Thoracic aorta (tissue), 2 donors: ENCODE measurements at places on chromosomes 7 and 10.

GRCh38 chr7:69768986-69769595 is 170.8 kb downstream of the AUTS2 start:
- no peak overlapping the region for H3K4me3 ChIP-seq
- no peaks in the 10 kb centered on the region for H3K27me3 ChIP-seq
- H3K4me1 ChIP-seq = no peaks in the 10 kb centered on the region
- no peaks in the 10 kb centered on the region for H3K36me3 ChIP-seq

DNA sequence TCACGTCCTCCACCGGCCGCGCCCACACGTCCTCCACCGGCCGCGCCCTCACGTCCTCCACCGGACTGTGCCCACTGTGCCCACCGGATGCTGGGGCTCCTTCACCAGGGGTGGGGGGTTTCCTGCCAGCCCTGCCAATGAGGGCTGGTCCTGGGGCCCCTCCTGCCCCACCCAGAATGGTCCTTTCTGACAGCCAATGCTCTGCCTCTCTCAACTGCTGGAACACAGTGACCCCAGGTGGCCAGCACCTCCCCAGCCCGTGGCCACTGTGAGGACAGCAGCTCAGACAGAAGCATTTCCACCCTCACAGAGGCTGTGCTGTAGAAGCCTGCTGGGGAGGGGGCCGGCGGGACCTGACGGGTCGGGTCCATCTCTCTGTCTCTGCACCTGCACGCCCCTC is 90.1 kb upstream of the DNAAF5 start:
- H3K27me3 ChIP-seq = no peaks in the 10 kb centered on the region
- H3K4me3 ChIP-seq = no peak overlapping the region
- H3K36me3 ChIP-seq = no peaks in the 10 kb centered on the region
- no peak for DNase-seq
- no peak overlapping the region for H3K27ac ChIP-seq

DNA sequence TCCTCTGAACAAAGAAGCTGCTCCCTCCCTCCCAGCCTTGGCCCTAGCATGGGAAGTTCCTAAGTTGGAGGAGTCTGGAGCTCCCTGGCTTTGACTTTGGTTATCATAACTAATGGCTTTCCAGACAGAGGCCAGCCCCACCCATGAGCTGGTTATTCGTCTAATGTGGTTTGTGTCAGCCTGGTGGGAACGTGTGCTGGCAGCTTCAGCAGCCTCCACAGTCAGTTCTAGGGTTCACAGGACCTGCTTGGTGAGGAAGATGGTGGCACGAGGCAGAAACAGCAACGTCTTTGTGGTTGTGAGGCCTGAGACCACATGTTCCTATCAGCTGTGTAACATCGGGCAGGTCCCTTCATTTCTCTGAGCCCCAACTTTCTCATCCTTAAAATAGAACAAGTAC is 103.1 kb downstream of the PAXIP1 start:
- no peaks in the 10 kb centered on the region for H3K27me3 ChIP-seq
- no peak overlapping the region for H3K4me3 ChIP-seq
- H3K4me1 ChIP-seq = no peaks in the 10 kb centered on the region
- no peak overlapping the region for H3K27ac ChIP-seq

GRCh38 chr10:83965473-83965872 is 173.8 kb upstream of the GHITM start:
- no peak overlapping the region for H3K4me3 ChIP-seq
- no peaks in the 10 kb centered on the region for H3K36me3 ChIP-seq
- no peak for DNase-seq
- H3K4me1 ChIP-seq = no peaks in the 10 kb centered on the region
- H3K27ac ChIP-seq = no peak overlapping the region

- no peaks in the 10 kb centered on the region for H3K4me1 ChIP-seq
- no peak for DNase-seq
- no peak overlapping the region for H3K4me3 ChIP-seq
- no peaks in the 10 kb centered on the region for H3K36me3 ChIP-seq
Measured at GRCh38 chr7:10588084-10588483, 385.6 kb upstream of the PHF14 start.
